ENCODE measurements at places on chromosomes 7 and 10.

DNA sequence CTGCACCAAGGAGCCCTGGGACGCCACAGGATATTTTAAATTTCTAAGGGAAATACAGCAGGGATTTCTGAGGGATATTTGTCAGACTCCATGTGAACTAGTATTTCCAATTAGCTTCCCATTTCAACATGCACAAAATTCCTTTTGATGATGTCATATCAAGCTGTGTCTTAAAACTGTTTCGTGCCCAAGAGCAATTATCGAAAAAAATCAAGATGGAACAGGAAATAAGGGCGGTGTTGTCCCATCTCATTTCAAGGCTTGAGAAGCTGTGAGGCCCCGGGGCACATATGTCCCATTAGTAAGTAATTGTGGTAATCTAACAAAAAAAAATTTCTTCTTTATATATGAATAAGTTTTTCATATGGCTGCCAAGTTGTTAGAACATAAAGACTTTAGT, 47.4 kb downstream of the PPP1R17 start:
- DNase-seq: no peak

- DNase-seq: no peak
Measured at GRCh38 chr10:9926003-9926402, 1091.7 kb upstream of the CELF2 start.

GRCh38 chr10:59891349-59891748, 15.0 kb downstream of the CCDC6 start:
- no peak for DNase-seq

GRCh38 chr10:50540069-50540825, 83.5 kb downstream of the SGMS1 start:
- DNase-seq: no peak

- DNase-seq: no peak
Measured at GRCh38 chr10:128481152-128481840, 355.1 kb upstream of the MKI67 start.

DNA sequence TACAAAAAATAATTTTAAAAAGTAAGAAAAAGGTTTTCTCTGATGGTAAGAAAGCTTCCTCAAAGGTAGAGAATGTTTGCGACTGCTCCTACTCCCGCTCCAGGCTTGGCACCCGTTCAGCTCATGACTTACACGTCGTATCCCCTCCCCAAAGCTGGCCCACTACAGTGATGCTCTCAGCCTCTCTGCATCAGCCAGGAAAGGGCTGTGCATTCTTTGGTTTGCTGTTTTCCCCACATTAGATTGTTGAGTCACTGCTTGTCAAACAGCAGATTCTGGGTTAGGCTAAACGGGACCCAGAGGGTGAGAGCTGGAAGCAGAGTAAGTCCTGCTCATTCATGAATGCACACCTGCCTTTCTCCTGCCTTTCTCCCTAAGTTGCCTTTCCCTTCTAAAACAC, 54.7 kb upstream of the NMT2 start:
- DNase-seq: no peak
